CD14-positive monocyte (primary cell): ENCODE measurements at places on chromosomes 16 and 17.

- DNase-seq = no peak
Observed at GRCh38 chr17:49051269-49051668, 54.1 kb downstream of the IGF2BP1 start.

- DNase-seq = peak; percentile 76
Observed at GRCh38 chr17:34252095-34252443, 3.0 kb upstream of the CCL2 start.

DNA sequence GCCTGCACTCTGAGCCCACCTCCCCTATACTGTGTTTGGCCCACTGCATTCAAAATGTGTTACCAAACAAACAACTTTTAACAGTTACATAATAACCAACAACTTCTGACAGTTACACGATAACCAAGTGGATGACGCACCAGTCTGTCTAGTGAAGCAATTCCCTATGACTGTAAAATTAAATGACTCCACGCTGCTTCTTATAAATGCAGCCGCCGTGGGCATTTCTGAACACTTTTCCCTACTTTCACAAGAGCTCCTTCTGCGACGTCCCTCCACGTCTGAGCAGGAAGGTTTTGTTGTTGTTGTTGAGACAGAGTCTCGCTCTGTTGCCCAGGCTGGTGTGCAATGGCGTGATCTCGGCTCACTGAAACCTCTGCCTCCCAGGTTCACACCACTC, 27.6 kb downstream of the ZNF276 start:
- peak; percentile 20 for DNase-seq

DNA sequence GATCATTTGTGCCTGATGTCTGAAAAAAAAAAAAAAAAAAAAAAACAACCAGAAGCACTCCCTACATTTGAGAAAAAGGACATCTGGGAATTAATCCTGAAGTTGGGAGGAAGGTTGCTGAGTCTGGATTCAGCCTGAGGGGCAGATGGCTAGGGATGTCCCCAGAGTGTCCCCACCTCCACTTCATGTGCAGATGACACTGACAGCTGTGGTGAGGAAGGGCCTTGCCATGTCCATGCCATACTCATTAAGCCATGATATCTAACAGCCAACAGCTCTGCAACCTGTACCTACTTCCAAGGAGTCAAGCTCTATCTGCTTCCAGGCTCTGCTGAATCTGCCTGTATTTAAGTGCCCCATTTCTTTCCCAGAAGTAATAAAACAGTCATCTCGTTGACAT, 356.0 kb downstream of the CA10 start:
- no peak for DNase-seq

DNA sequence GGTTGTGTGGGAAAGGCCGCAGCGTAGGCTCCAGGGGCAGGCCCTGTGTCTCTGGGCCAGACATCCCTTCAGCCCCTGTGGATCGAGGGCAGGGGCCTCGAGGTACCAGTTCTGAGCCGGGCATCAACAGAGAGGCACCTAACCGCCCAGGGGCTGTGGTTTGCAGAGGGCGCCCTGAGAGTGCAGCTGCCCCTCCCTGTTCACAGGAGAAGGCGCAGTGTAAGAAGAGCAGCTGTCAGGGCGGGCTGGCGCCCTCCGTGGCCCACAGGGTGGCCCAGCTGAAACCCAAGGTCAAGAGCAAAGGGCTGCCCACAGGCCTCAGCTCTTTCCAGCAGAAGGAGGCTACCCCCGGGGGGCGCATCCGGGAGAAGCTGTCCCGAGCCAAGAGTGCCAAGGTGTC, 56.5 kb downstream of the ACTG1 start:
- DNase-seq = no peak

- DNase-seq = no peak
Observed at GRCh38 chr17:43734376-43734775, 24.2 kb downstream of the SOST start.

DNA sequence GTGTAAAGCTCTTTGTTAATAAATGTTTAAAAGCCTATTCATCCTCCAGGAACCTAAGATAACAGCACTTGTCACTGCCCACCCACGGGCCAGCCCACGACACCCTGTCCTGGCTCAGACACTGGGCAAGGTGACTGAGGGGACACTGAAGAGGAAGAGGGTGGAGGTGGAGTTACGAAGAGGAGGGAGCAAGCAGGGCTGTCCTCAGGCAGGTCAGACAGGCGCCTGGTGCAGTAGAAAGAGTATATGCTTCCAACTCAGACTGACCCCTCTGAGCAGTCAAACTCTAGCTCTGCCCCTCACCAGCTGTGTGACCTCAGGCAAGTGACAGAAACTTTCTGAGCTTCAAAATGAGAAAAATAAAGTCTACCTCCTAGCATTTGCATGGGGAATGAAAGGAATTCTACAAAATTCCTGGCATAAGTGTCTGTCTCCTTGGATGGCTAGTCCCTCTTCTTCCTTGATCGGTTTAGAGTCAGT, 22.8 kb downstream of the TEX2 start:
- no peak for DNase-seq

DNA sequence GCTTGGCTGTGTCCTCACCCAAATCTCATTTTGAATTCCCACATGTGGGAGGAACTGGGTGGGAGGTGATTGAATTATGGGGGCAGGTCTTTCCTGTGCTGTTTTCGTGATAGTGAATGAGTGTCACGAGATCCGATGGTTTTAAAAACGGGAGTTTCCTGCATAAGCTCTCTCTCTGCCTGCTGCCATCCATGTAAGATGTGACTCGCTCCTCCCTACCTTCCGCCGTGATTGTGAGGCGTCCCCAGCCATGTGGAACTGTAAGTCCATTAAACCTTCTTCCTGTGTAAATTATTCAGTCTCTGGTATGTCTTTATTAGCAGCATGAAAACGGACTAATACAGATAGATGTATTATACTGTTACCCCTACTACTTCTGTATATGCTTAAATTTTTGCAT, 3.6 kb downstream of the SPATA33 start:
- DNase-seq = no peak

- DNase-seq = no peak
Observed at GRCh38 chr17:38636054-38636453, 30.3 kb upstream of the SRCIN1 start.

- no peak for DNase-seq
Observed at GRCh38 chr17:41428591-41429291, 4.4 kb upstream of the KRT37 start.

DNA sequence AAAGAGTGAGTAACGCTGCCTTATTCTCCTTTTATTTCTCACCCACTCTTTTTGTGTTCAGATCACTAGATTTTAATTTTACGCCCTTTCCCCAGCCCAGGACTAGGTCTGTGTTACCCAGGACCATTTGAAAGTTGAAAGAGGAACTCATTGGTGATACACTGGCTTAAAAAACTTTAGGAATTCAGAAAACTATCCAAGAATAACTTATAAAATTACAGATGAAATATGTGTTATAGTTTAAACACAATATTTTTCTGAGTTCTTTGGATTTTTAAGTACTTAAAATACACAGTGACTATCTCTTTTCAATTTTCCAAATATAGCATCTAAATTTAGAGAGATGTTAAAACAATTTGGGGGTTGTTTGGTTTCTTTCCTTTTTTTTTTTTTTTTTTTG, 385.2 kb downstream of the CDH13 start:
- DNase-seq = no peak
